Activated CD4-positive, alpha-beta T cell treated with anti-CD3 and anti-CD28 coated beads for 36 hours (primary cell): ENCODE measurements at places on chromosomes 1 and 21.

GRCh38 chr21:17598437-17598836, 14.3 kb downstream of the BTG3 start:
- no peak for DNase-seq

GRCh38 chr1:166908942-166909341, 32.9 kb upstream of the TADA1 start:
- no peak for DNase-seq

- no peak for DNase-seq
Measured at GRCh38 chr1:51491166-51491981, 27.7 kb downstream of the EPS15 start.

GRCh38 chr1:62508187-62508758, 71.4 kb downstream of the USP1 start:
- no peak for DNase-seq

GRCh38 chr1:179095924-179096323, 14.1 kb downstream of the TOR3A start:
- DNase-seq, result no peak

- DNase-seq, result no peak
Measured at GRCh38 chr1:83017701-83018100, 981.2 kb downstream of the TTLL7 start.

DNA sequence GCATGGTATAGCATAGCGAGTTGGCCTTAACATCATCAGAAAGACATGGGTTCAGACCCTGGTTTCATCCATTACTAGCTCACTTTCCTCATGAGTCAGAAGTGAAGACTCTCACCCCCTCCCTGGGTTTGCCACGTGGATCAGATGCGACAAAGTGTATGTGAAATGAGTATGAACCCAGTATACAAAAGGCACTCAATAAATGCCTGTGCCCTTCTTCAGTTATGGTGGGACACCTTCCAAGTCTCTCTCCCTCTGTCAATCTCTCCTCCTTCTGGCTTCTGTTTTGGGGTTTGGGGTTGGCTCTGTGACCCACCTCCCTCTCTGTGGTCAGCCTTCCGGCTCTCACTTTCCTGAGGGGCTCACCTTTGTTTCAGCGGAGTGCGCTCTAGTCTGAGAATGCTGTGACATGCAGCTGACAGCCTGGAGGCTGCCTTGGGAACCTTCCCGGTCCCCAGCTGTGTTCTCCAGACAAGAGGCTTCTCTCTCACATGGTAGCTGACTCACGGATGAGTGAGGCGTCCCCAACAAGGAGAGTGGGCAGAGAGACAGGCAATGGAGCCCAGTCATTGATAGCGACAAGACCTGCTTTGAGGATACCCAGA, 155.0 kb upstream of the EDN2 start:
- DNase-seq, result peak; percentile 84

GRCh38 chr1:237133921-237134320, 91.9 kb downstream of the RYR2 start:
- DNase-seq, result no peak

DNA sequence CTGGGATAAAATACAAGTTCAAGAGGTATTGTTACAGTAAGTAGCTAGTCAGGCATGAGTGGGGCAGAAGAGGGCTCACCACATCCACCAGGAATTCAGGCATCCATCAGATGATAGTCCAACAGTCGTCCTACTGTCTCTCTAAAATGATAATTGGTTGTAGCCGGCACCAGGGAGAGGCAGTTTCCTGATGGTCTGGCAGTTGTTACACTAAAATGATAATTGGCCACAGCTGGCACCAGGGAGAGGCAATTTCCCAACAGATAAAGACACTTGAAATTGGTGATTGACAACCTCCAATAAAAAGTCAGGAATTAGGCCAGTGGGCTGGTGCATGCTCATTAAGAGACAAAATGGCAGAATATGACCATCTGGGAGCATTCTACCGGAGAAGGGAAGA, 545.8 kb downstream of the AMY1C start:
- DNase-seq, result no peak

DNA sequence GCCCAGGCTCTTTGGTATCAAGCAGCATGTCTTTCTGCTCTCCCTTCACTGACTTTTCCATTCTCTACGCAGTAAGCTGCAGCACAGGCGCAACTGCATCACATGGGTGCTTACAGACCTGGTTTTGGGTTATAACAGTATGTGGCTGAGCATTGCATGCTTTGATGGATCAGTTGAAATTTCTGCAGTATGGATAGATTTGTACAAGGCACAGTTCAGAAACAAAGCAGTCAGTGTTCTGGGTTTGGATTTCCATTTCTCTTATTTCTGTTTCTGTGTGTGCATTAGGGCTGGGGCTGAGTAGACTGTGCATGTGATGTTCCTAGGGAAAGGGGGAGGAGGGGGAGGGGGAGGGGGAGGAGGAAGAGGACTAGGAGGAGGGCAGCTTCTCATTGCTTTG, 4.5 kb downstream of the FAM163A start:
- no peak for DNase-seq

DNA sequence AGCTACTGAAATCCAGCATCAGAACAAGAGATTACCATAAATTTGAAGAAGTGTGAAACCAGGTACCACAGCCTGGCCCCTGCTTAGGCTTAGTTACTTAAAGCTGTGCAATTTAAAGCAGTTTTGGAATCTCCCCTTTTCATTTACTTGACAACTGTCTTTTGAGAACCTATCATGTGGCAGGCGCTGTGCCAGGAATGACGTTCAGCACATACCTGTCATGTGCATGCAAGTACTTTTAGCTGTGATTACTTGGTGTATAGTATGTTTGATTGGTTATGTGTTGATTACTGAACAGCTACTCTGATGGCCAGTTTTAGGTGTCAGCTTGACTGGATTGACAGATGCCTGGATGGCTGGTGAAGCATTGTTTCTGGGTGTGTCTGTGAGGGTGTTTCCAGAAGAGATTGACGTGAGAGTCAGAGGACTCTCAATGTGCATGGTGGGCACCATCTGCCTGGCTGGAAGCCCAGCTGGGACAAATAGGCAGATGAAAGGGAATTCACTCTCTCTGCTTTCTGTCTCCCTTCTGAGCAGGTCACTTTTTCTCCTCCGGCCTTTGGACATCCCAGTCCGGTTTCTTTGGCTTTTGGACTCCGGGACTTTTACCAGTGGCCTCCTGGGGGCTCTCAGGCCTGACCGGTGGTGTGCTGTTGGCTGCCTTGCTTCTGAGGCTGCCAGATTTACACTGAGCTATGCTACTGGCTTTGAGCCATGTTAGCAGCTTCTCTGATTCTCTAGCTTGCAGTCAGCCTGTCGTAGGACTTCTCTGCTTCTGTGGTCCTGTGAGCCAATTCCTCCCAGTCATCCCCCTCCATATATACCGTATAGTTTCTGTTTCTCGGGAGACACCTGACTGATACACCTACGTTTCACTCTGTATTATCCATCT, 178.0 kb downstream of the RYR2 start:
- DNase-seq, result no peak

DNA sequence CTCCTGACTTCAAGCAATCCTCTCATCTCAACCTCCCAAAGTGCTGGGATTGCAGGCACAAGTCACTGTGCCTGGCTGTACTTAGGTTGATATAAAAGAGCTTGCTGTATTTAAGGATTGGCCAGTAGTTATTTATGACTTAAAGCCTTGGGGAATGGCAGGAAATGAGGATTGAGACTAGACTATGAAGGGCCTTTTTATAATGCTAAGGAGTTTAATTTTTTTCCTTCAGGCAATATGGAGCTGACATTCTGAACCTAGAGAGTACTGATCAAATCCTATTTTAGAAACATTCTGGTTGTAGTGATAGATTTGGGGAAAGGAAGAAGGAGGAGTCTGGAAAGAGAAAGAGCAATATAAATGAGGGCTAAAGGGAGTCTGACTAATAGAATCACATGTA, 44.7 kb downstream of the MSH4 start:
- no peak for DNase-seq

GRCh38 chr1:190464690-190465089, 13.0 kb downstream of the BRINP3 start:
- no peak for DNase-seq

DNA sequence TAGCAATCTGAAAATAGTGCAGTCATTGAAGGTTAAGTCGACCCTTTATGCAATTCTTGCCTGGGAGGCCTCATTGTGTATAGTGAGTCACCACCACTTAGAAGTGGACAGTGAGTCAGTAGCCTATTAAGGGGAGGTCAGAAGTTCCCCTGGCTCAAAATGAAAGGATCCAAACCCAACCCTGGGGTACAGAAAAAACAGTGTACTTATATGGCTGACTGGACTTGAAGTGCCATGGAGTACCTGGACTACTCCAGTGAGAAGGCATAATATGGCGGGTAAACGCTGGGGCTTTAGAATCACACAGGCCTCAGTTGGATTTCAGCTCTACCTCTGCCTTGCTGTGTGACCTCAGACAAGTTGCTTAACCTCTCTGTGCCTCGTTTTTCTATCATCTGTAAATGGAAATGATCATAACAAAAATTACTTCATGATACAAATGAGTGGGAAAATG, 2.2 kb upstream of the BCL9 start:
- peak; percentile 48 for DNase-seq

DNA sequence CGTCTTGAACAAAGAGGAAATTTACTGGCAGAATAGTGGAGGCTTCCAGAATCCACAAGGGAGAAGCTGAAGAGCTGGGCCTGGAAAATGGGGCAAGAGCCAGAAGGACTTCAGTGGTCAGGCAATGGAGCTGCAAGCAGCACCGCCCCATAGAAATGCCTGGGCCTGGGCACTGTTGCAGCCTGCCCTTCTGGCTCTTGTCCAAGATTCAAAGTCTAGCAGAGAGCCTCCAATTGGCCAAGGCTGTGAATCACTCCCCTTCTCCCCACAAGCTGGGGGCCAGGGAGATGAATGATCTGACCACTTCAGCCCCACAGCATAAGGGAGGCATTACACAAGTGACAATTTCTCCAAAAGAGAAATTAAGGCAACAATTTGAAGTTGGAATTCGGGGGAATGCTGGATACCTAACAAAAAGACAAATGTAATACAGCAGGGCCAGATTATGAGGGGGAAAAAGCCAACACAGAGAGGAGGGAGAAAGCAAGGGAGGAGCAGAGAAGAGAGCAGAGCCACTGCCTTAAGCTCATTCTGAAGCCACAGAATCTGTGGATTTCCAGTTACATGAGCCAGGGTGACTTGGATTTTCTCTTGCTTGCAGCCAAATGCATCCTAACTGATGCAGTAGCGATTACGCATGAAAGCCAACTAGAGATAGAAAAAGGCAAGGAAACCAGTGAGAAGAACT, 80.3 kb downstream of the LRIG2 start:
- no peak for DNase-seq

DNA sequence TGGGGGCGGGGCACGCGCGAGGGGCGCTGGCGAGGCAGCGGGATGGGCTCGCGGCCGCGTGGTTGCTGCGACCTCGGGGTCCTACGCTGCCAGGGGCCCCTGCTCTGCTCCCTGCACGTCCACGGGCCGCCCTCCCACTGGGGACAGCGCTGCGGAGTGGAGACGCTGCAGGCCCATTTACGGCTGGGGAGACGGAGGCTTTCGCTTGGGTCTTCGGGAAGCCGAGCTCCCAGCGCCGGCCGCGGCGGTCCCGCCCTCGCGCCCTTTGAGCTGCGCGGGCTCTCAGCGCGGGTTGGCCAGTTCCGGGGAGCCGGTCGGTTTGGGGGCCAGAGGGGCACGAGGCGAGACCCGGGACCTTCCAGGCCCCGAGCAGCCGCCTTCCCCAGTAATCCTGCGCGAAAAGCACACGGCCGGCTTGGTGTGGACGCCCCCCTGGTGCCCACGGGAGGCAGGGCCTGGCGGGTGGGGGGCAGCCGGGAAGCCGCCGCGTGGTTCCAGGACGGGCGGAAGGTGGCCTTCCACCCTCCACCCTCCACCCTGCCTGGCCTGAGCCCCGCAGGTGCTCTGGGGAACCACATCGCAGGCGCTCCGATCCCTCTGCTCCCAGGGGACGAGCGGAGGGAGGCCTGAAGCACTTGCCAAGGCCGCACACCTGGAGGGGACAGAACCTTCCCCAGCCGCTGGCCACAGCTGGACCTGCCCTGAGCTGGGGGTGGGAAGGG, 570 bp upstream of the PEX10 start:
- DNase-seq, result peak; percentile 46

DNA sequence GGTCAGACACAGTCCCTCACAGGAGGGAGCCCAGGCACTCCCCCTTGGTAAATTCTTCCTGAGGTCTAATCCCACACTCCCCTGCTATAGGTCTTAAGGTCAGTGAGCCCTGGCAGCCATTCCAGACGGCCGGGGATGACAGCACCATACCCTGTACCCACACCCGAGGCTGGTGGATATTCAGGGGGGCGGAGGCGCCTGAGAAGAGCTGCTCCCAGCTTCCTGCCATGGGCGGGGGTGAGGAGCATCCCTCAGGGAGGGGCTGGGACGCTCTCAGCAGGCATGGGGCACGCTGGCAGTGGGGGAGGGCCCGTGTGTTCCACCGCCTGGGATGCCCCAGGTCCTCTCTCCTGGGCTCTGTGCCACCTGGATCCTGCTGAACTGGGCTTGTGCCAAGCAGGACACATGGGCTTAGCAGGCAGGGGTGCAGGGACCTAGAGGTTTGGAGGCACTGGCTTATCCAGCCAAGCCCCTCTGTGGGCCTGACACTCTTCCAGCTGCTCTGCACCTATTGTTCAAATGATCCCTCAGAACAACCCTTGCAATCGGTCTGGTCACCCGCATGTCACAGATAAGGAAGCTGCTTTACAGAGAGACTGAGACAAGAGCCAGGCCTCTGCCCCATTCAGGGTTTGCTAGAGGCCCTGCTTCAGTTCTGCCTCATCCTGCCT, 5.7 kb upstream of the ADGRB2 start:
- no peak for DNase-seq

- DNase-seq, result no peak
Measured at GRCh38 chr1:160560045-160560705, 19.1 kb downstream of the CD84 start.

DNA sequence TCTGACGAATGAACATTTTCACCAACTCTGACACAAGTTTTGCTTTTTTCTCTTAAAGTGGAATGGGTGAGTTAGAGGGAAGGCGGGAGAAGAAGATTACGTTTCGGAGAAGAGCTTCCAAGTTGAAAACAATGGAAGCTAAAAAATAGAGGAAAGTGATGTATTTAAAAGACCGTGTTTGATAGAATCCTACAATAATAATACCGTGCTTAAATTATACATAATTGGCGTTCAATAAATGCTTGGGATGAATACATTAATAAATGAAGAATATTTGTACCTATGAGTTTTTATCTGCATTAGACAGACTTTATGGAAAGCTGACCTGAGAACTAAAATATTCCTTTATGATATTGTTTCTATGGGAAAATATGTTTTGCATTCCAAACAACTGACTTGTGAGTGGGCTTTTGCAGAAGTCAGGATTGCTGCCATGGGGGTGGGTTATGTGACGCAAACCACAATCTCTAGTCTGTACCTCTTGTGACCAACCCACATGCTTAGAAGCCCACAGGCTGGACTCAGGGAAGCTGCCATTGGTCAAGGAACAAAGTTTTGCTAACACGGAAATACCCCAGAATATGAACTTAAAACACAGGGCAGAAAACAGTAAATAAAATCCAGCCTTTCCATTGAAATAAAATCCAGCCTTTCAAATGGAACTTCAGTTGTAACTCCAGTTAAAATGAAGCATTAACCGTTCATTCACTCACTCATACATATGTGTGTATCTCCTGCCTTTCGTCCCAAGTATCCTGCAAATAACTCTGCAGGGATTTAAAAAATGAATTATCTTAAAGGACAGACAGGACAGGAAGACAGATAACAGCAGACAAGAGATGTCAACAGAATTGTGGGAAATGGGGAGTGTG, 21.3 kb upstream of the ATF3 start:
- no peak for DNase-seq
